HEK293T (cell line): ENCODE measurements at places on chromosomes 5 and 9.

GRCh38 chr5:77847814-77848290 lies 71.7 kb upstream of the TBCA start:
- DNase-seq = no peak

GRCh38 chr5:35404701-35405100 lies 174.4 kb upstream of the PRLR start:
- peak; percentile 14 for DNase-seq

GRCh38 chr5:80159133-80159815 lies 96.6 kb downstream of the SERINC5 start:
- DNase-seq = no peak

GRCh38 chr5:1553539-1554409 lies 30.0 kb upstream of the LPCAT1 start:
- no peak for DNase-seq

GRCh38 chr5:134579284-134579771 lies 53.3 kb downstream of the SAR1B start:
- DNase-seq = no peak

- no peak for DNase-seq
These were observed 6.8 kb upstream of the NEURL1B start for GRCh38 chr5:172634106-172634899.

DNA sequence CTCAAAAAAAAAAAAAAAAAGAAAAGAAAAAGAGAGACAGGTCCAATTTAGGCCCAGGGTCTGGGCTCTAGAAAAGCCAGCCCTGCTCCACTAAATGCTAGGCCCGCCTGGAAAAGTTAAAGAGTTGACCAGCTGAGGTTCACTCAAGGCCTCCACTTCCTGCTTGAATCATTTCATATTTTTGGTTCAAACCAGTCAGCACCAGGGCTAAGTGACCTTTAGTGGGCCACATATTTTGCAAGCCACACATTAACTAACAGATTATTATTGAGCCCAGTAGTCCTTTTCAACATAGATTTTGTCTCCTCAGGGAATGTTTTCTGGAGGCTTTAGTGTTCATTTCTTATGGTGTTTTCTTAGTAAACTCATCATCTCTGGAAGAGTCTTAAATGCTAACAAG lies 156.6 kb downstream of the TLR4 start:
- no peak for DNase-seq

- no peak for DNase-seq
These were observed 66.5 kb upstream of the TLX3 start for GRCh38 chr5:171242521-171242920.

- no peak for DNase-seq
These were observed 27.9 kb downstream of the SPRY4 start for GRCh38 chr5:142296914-142297417.

- no peak for DNase-seq
These were observed 284.1 kb downstream of the CTNND2 start for GRCh38 chr5:11620172-11620571.

GRCh38 chr5:158848634-158849033 lies 251.1 kb downstream of the EBF1 start:
- no peak for DNase-seq

GRCh38 chr9:4750023-4750673 lies 9.1 kb upstream of the AK3 start:
- DNase-seq = no peak

DNA sequence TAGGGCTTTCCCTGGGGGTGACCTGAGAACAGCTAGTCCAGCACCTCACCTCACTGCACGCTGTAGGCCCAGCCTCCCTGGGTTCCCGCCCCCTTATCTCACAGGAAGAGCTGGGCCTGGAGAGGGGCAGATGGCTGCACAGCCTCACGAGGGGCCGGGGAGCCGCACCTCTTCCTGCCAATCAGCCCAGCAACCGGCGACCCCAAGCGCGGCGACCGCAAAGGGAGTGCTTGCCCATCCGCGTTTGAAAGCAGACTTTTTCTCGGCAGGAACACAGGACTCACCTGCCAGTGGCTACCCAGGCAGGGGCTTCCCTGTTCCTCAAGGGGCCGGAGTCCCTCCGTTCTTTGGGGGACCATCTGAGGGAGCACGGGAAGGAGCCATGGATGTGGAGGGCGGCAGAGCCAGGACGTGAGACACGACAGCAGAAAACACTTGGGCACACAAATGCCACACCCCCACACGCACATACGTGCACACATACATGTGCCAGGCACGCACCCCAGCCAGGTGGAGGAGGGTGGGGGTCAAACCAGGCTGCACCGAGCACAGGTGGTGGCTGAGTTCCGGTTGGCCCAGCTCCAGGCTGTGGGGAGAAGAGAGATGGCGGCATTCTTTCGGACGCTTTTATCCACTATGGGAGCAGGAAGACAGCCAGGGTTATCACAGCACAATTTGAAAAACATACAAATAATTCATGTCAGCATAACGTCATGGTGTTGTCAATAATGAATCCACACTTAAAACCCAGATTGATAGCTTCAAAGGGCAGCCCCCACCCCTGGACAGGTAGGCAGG lies 11.3 kb downstream of the TMEM250 start:
- DNase-seq = no peak

GRCh38 chr9:22682961-22683699 lies 236.5 kb downstream of the DMRTA1 start:
- DNase-seq = no peak

DNA sequence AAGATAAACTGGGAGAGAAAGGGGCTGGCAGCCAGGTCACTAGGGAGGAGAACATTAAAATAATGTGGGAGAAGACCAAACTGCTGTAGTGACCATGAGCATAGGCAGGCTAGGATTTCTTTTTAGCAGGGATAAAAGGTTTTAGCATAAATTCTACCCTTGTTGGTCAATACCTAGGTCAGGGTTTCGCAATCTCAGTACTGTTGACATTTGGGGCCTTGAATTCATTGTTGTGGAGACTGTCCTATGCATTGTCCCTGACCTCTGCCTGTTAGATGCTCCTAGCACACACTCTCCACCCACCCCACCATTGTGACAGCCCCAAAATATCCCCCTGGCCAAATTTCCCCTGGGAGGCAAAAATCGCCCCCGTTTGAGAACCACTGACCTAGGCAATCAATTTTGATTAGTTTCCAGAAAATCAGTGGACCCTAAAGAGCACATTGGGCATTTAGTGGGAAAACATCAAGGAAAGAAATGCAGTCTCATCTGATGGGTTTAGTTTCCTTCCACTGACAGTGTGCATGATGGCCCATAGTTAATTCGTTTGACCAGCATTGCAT lies 181.4 kb downstream of the NTRK2 start:
- DNase-seq = no peak

GRCh38 chr5:151622367-151623088 lies 31.4 kb upstream of the FAT2 start:
- DNase-seq = no peak

DNA sequence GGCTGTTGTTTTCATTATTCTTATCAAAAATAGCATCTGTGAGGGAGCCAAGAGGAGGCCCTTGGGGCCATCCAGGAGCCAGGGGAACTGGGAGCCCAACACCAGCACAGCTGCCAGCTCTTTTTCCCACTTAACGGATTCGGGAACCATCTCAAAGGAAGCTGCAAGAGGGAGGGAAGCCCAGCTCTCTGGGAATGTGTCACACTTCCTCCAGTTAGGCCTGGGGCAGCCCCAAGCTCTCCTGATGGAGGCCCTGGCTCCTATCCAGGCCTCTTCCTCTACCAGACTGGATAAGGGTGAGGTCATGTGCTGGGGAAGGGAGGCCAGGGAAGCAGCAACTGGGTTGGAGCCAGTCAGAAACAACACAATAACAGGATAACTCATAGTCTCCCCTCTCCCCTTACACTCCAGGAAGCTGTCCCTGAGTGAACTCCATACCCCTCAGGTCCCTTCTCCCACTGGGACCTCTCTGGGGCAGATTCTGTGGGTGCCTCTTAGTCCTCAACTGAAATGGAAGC lies 12.7 kb downstream of the CSF2 start:
- DNase-seq = no peak

- DNase-seq = no peak
These were observed 5.7 kb upstream of the PRDM6 start for GRCh38 chr5:123083298-123083697.

DNA sequence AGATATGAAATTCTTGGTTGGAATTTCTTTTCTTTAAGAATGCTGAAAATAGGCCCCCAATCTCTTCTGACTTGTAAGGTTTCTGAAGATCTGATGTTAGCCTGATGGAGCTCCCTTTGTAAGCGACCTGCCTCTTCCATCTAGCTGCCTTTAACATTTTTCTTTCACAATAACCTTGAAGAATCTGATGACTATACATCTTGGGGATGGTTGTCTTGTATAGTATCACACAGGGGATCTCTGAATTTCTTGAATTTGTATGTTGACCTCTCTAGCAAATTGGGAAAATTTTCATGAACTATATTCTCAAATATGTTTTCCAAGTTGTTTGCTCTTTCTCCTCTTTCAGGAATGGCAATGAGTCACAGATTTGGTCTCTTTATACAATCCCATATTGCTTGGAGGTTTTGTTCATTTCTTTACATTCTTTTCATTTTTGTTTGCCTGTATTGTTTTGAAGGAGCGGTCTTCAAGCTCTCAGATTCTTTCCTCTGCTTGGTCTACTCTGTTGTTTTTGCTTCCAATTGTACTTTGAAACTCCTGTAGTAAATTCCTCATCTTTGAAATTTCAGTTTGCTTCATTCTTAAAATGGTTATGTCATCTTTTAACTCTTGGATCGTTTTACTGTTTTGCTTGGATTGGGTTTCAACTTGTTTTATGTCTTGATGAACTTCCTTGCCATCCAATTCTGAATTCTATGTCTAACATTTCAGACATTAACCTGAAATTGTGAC lies 245.2 kb upstream of the TARS1 start:
- DNase-seq = no peak

DNA sequence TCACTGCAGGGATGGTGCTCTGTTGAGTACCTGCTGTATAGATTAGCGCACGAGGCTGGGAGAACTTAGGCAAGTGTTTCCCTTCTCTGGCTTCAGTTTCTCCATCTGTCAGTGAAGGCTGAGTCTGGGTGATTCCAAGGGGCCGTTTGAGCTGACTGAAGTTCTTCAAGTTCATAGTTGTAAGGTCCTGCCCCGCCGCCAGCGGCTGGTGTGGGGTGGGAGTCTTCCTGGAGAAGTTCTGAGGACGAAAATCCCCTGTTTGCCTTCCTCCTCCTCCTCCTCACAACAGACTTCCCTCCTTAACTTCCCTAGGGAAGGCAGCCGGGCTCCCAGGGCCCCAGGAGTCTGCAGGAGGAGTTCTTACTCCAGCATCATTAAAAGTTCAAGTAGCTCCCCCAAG lies 1.7 kb upstream of the HRCT1 start:
- DNase-seq = no peak

- DNase-seq = no peak
These were observed 48.2 kb downstream of the NUDT12 start for GRCh38 chr5:103514371-103514770.

- no peak for DNase-seq
These were observed 15.6 kb downstream of the SNX2 start for GRCh38 chr5:122790354-122791103.

DNA sequence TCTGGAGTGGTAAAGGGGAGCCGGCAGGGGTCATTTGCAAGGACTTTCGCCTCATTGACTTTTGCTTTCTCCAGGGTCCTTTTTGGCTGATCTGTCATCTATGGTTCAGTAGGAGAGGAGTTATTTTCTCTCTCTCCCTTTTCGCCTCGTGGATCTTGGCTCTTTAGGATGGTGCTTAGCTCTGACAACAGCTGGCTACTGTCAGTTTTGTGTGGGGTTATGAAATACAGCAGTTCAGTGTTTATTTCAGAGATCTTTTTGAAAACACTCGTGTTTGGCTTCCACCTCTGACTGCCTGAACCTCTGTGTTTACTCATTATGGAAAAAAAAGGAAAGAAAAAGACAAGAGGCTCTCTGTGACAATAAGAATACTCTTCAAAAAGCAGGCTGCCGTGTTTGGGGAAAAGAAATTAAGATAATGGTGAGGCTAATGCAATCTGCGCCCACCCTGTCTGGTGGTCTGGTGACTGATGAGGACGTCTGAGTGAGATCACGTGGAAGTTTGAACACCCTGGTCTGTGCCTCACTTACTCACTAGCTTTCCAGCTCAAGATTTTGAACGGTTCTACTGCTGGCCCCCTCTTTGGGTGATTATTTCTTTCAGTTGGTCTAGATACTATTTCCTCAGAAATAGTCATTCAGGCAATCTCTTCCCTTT lies 567.7 kb downstream of the CAAP1 start:
- no peak for DNase-seq

GRCh38 chr9:134525841-134526583 lies 115.6 kb upstream of the COL5A1 start:
- DNase-seq = no peak

GRCh38 chr5:170444969-170445505 lies 55.9 kb upstream of the KCNMB1 start:
- no peak for DNase-seq

GRCh38 chr9:91834740-91835139 lies 115.3 kb downstream of the ROR2 start:
- peak; percentile 50 for DNase-seq

DNA sequence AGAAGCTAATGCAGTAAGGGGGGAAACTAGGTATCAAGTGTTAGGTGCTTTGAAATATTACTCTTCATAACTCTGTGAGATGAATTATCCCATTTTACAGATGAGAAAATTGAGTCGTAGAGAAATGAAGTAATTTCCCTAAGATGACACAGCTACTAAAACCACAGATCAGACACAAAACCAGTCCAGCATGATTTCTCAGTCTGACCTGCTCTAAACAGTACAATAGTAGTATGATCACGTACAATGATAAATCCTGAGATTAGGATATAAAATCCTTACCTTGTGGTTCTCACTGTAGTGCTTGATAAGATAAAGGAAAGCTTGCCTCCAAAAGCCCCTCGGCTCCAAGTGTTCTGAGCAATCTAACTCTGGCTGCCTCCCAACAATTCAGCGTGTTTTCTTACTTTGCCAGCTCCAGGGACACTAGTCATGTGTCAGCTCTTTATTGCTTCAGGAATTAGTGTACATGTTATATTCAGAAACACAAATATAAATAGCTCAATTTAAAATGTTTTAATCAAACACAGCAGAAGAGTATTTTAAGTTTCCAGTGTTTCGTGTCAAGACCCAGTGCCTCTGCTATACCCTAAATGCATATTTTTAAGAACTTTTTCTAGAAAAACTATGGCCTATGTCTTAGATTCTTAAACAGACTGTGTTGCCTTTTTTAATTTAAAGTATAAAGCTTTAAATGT lies 243.6 kb downstream of the DENND1A start:
- DNase-seq = no peak

GRCh38 chr5:126341906-126342630 lies 81.1 kb upstream of the GRAMD2B start:
- no peak for DNase-seq

- DNase-seq = peak; percentile 56
These were observed 12.2 kb upstream of the HSPB3 start for GRCh38 chr5:54443270-54443669.

DNA sequence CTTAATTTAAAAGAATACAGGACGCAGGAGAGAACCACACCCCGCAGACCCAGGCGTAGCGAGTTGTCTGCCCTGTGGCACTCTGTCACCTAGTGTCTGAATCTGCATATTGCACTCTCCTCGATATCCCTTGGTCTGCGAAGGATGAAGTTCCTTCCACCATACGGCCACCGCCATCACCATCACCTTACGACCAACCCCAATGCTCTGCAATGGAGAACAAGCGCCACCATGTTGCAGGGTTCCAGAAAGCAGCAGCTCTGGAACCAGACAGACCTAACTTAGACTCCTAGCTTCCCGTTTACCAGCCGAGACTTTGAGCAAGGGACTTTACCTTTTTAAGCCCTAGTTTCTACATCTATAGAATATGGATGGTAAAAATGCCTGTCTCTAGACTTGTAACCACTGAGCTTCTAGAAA lies 77.4 kb upstream of the DMRT1 start:
- DNase-seq = peak; percentile 23
